SIG-M5 (cell line): ENCODE measurements at places on chromosomes 4 and X.

DNA sequence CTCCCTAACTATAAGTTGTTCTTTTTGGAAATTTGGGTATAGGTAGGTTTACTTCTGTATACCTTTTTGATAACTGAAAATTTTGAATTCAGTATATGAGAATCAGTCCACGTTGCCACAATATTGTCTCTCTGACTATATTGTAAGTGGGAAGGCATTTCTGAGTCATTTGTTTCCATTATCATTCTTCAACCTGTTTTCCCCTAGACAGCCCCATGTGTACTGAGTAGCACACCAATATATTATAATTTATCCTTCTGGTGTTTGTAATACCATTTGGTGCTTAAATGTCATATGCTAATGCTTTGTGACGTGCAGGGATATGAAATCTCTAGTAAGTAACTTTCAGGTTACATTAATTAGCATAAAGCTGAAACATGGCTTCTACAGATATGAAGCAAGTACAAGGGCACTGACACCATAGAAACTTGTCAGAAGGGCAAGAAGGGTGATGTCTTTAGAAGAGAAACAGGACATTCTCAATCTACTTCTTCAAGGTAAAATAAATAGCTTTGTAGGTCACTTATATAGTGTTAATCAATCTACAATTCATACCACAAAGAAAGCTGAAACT is 27.7 kb downstream of the PAK3 start:
- DNase-seq, result no peak

DNA sequence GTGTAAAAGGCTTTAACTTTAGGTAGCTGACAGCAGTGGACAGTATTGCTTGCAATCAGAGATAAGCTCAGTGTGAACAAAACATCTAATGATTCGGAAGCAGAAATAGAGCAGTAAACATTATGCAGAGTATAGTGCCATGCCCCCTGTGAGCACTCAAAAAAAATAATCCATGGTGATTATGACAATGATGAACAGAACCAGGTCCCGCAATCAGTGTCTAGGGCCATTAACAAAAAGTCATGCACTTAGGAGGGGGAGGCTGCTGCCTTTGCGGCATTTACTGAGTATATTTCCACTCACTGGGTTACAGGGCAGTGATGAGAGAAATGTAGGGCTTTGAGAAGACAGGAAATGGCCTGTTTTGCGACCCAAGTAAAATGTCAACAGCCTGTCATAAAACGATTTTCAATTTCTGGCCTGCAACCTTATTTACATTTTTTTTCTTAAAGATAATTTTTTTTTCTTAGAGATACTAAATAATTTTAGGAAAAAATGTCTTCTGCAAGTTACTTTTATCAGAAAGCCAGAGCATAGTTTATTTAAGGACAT is 27.3 kb upstream of the NEIL3 start:
- no peak for DNase-seq

DNA sequence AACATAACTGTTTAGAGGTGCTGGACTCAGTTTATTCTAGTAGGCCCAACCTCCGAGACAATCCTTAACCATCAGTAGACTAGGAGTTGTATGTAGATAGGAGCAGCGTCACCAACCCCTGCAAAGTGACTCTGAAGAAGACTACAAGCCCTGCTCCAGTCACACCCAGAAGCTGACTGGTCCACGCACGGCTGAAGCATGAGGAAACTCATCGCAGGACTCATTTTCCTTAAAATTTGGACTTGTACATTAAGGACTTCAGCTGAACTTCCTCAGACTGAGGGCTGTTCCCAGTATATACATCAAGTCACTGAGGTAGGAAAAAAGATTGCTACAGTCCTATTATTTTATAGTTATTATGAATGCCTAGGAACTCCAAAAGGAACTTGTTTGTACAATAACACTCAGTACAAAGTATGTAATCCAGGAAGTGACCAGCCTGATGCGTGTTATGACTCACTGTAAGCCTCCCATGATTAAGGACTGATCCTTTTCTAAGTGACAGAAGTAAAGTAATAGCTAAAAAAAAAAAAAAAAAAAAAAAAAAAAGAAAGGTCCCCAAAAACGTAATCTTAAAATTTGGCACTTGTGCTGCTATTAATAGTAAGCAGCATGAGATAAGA is 41.6 kb upstream of the UGT2B7 start:
- DNase-seq, result no peak

DNA sequence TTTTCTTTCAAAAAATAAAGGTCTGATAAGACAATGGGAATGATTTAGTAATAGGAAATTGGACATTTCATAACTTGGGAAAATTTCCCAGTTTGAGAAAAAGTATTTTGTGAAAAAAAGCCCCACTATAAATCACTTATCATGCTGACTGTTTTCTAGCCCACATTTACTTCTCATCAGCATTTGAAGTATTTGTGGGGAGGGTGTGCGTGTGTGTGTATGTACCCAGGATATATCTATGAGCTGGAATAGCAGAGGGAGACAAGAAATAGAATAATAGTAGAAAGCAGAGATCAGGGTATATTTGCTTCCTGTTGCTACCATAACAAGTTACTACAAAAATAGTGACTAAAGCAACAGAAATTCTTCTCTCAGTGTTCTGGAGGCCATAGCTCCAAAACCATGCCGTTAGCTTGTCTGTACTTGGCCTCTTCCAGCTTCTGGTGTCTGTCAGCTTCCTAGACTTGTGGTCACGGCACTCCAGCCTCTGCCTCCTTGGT is 139.8 kb downstream of the PTTG2 start:
- no peak for DNase-seq

DNA sequence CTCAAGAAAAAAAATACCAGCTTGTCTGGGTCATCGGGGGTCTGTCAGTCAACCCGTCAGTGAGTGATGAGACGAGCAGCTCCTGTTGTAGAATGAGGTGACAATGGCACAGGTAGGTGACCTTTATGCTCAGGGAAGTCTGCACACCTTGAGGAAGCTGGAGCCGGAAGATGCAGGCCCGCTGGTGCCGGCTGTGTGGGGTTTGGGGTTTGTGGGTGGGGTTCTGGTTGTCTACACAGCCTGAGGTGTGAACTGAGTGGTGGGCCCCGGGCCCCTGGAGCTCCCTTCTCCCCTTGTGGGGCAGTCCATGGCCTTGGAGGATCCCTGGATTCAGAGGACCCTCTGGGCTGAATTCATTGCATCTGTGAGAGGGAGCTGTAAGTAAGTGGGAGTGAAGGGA is 75.5 kb downstream of the SORCS2 start:
- no peak for DNase-seq

GRCh38 chr4:181427076-181427475 is 816.1 kb upstream of the TENM3 start:
- no peak for DNase-seq
